GM12892 (cell line): ENCODE measurements at places on chromosomes 12 and 14.

- no peak for DNase-seq
Observed at GRCh38 chr12:19886065-19886464, 446.8 kb downstream of the AEBP2 start.

GRCh38 chr12:113030875-113031525, 25.5 kb upstream of the DTX1 start:
- no peak for DNase-seq

DNA sequence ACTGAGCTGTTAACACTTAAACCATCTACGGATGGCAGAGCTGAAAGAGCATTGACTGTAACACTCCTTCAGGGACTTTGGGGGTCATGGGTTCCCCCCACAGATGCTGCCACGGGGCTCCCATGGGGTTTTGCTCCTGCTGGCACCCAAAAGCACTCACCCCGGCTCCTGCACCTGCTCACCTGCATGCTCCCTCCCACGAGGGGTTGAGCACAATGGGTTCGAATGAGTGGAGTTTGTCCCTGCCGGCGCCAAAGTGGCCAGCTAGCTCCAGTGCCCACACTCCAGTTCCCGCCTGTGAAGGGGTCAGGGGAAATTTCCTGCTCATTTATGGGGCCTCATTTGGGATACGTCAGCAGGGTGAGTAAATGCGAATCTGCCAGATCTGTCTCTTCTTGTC, 40.7 kb downstream of the TNFAIP2 start:
- DNase-seq = no peak

GRCh38 chr12:98220636-98221035, 294.8 kb upstream of the TMPO start:
- no peak for DNase-seq

DNA sequence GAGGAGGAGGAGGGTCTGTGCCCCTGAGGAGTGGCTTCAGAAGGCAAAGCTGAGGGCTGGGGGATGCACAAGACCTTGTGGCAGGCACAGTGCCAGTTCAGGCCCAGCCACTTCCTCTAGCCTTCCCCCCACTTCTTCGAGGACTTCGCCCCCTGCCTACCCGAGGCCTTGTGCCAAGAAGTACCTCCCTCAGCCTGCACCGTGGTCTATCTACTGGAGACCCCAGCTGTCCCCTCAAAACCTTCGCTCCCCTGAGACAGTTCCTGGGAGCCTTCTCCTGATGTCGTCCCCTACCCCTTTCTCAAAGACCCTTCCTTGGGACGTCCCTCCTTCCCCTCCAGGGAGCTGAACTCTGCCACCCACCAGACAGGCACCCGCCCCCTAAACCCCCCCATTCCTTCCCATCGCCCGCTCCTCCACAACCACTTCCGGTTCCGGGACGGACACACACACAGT, 604 bp downstream of the ZNF384 start:
- no peak for DNase-seq
